ENCODE measurements at places on chromosomes 12 and 14. TPM values are rescaled to one million over a fixed set of nuclear protein-coding genes. Genes with fewer than 3 reads are reported as not detected.

LPAR5 gene
- total RNA-seq: 2.5 TPM

LHX5 gene
- total RNA-seq: not detected

PMEL gene
- 2.0 TPM for total RNA-seq

DNA sequence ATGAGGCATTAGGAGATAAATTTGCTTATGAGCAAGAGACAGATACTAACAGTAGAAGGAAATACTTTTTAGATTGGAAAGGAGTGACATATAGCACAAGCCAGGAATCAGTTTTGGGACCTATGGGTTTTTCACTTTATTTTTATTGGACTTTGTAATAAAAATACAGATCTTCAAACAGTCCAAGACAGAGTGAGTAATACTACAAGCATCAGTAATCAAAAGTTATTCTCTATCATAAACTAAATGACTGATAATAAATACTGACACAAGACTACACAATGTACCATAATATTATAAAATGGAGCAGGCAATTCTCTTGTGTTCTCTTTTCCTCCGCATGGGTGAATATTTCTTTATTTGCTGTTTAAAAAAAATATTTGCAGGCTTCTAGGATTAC, 85.8 kb downstream of the DERA start:
- DNase-seq: no peak

SYCP3 gene
- total RNA-seq: 0.65 TPM

DNA sequence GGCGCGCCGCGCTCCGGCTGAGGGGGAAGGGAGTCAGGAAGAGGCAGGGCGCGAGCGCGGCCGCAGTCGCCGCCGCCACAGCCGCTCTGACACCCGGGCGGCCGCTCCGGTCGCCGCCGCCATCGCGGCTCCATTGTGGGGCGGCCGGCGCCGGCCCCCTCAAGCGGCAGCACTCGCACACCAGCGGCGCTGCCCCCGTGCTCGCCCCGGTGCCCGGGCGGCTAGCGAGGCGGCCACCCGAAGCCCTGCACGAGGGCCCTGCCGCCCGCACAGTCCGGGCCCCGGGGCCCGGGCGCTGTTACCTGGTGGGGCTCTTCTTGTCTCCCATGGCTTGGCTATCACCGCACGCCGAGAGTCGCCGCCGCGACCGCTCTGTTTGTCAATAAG, 202 bp downstream of the YAF2 start:
- no peak for DNase-seq

DNA sequence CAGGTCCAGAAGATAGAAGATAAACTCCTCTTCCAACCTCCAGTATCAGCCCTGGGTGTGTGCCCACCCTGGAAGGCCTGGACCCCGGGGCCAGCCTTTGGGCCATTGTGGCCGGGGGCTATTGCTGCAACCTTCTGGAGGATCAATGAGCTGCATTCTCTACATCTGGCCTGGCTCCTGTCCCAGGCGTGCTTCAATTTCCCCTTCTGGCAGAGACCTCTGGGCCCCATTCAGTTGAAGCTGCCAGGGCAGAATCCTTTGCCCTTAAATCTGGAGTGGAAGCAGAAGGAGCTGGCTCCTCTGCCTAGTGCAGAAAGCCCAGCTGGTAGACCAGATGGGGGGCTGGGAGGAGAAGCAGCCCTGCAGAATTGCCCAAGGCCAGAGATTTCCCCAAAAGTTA, 10.0 kb downstream of the NYNRIN start:
- no peak for DNase-seq

ARF3 gene
- 155 TPM for total RNA-seq

DNA sequence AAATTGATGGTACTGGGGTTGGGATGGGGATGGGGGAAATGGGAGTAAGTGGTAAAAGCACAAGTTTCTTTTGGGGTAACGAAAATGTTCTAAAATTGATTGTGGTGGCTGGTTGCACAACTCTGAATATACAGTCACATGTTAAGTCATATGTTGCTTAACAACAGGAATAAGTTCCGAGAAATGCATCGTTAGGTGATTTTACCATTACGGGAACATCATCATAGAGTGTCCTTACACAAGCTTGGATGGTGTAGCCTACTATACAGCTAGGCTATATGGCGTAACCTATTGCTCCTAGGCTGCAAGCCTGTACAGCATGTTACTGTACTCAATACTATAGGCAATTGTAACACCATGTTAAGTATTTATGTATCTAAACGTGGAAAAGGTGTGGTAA, 31.0 kb downstream of the ITGA7 start:
- DNase-seq: no peak

GRCh38 chr14:106489112-106489881, 962.9 kb downstream of the TMEM121 start:
- DNase-seq: no peak

DNA sequence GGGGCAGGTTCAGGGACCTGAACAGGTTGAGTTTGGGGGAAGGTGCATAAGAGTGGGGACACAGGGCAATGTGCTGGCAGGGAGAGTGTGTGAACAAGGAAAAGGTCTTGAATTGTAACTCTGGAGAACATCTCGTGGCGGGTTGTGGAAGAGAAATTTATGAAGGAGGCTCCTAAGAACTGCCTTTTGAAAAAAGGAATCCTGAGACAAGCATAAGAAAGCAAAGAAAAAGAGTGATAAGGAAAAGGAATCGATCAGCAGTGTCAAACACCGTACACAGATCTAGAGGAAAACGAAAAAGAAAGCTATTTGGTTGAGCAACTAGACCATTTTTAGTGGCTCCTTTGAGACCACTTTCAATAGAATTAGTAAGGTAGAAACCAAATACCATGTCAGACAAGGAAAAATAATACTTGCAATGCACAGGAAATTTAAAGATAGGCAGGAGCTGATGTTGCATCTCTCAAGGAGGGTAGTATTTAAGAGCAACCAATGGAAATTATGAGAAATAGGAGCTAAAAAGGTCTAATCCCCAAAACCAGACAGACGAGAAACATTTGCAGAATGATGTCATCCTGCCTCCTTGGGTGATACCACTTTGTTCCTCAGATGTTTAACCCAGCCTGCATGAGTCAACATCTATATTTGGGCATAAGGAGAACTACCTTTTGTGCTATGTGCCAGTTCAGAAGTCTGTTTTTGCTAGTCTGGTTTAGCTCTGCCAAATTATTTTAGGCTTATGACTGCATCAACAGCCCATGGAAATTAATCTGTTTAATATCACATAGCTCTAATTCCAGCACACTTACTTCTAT, 64.5 kb upstream of the STK38L start:
- no peak for DNase-seq

GRCh38 chr14:99632410-99633035, 12.4 kb upstream of the HHIPL1 start:
- no peak for DNase-seq

Data from aorta (tissue), 5 donors.